ENCODE measurements at places on chromosomes 11 and 22. TPM values are rescaled to one million over a fixed set of nuclear protein-coding genes. Genes with fewer than 3 reads are reported as not detected.

The RBM14 gene
- 464 TPM for total RNA-seq

The RNH1 gene
- 98.6 TPM for total RNA-seq

- H3K4me1 ChIP-seq: peaks cover 17% of the 10 kb centered on the region
- H3K27ac ChIP-seq: no peak overlapping the region
- H3K36me3 ChIP-seq: no peaks in the 10 kb centered on the region
- peak overlapping the region; percentile 71 for H3K4me3 ChIP-seq
- DNase-seq: peak; percentile 13
Observed at GRCh38 chr11:76209375-76209972, 3.2 kb upstream of the WNT11 start.

The DDI1 gene
- not detected for total RNA-seq

GRCh38 chr11:8368194-8368593, 104.5 kb upstream of the LMO1 start:
- DNase-seq: no peak
- no peaks in the 10 kb centered on the region for H3K36me3 ChIP-seq
- H3K4me1 ChIP-seq: no peaks in the 10 kb centered on the region
- H3K4me3 ChIP-seq: no peak overlapping the region
- no peaks in the 10 kb centered on the region for H3K27me3 ChIP-seq

GRCh38 chr11:92455210-92455790, 230.7 kb downstream of the FAT3 start:
- H3K27me3 ChIP-seq: no peaks in the 10 kb centered on the region
- no peak overlapping the region for H3K27ac ChIP-seq
- H3K36me3 ChIP-seq: no peaks in the 10 kb centered on the region
- H3K4me3 ChIP-seq: no peak overlapping the region
- no peaks in the 10 kb centered on the region for H3K4me1 ChIP-seq
- DNase-seq: no peak

DNA sequence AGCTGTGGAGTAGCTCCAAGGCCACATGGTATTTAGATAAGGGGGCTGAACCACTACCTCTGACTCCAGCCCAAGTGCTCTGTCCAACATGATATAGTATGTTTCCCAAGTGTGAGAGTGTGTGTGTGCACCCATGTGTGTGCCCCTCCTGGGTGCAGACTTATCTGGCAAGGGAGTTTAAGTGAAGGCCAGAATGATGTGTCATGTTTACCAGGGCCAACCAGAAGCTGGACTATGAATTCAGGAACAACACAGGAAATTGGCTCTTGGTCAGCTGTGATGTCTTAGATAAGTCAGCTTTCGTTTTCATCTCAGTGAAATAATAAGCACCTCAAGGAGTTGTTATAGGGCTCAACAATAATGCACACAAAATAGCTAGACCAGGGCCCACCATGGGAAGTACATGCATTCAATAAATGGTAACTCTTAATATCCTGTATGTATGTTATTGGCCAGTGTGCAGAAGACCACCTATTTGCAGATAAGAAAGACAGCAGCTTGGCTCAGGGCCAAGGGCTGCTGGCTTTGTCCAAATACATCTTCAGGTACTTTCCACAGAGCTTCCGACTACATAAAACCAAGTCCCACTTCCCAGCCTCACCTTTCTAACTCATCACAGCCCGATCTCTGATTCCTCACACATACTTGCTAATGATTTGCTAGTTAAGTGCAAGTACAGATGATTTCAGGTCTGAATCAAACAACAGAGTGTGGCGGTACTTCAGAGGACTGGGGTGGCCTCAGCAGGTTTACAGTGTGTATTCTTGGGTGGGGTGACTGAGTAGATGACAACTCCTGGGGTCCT, 120.9 kb downstream of the ME3 start:
- no peaks in the 10 kb centered on the region for H3K27me3 ChIP-seq
- no peak overlapping the region for H3K27ac ChIP-seq
- DNase-seq: no peak
- no peak overlapping the region for H3K4me3 ChIP-seq
- no peaks in the 10 kb centered on the region for H3K36me3 ChIP-seq
- H3K4me1 ChIP-seq: no peaks in the 10 kb centered on the region

GRCh38 chr11:59918987-59919589, 19.1 kb upstream of the OOSP1 start:
- no peak overlapping the region for H3K27ac ChIP-seq
- H3K4me1 ChIP-seq: no peaks in the 10 kb centered on the region
- DNase-seq: no peak
- H3K27me3 ChIP-seq: no peaks in the 10 kb centered on the region
- no peaks in the 10 kb centered on the region for H3K36me3 ChIP-seq

The HSPB2 gene
- total RNA-seq: not detected

GRCh38 chr11:111696556-111696955, 69.6 kb downstream of the PPP2R1B start:
- no peaks in the 10 kb centered on the region for H3K36me3 ChIP-seq
- H3K27ac ChIP-seq: no peak overlapping the region

The SCUBE1 gene
- 0.11 TPM for total RNA-seq

DNA sequence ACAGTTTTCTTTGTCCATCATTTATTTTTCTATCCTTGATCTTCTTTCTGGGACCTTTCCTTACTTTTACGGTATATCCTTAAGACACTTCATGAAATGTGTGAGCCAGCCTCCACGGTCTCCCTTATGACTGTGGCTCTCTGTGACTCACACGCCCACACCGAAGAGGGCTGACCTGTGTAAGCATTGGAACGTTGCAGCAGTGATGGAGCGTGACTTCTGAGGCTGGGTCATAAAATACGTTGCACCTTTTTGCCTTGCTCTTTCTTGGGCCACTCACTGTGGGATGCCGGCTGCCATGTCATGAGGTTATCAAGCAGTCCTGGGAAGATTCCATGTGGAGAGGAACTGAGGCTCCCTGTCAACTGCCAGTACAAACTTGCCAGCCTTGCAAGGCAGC, 96.3 kb upstream of the RAB1B start:
- no peaks in the 10 kb centered on the region for H3K4me1 ChIP-seq
- DNase-seq: no peak
- no peak overlapping the region for H3K4me3 ChIP-seq

The OR52I1 gene
- not detected for total RNA-seq

GRCh38 chr22:36830601-36831000, 13.8 kb upstream of the PVALB start:
- no peak overlapping the region for H3K27ac ChIP-seq
- no peak overlapping the region for H3K4me3 ChIP-seq
- H3K36me3 ChIP-seq: no peaks in the 10 kb centered on the region
- H3K27me3 ChIP-seq: no peaks in the 10 kb centered on the region

DNA sequence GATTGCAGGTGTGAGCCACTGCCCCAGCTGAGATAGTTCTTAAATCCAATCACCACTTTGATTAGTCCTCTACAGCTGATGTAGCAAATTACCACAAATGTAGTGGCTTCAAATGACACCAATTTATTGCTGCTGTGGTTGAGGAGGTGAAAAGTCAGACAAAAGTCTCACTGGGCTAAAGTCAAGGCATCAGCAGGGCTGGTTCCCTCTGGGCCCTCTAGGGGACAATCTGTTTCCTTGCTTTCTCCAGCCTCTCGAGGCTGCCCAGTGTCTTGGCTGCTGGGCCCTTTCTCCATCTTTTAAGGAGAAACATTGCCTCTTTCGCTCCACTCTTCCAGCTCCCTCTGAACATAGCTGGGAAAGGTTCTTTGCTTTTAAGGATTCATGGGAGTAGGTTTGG, 50.5 kb upstream of the SHANK2 start:
- no peaks in the 10 kb centered on the region for H3K36me3 ChIP-seq
- no peak overlapping the region for H3K27ac ChIP-seq
- no peak overlapping the region for H3K4me3 ChIP-seq
- no peaks in the 10 kb centered on the region for H3K27me3 ChIP-seq
- no peak for DNase-seq
- no peaks in the 10 kb centered on the region for H3K4me1 ChIP-seq

The P2RX6 gene
- 1.7 TPM for total RNA-seq

The RAB3IL1 gene
- total RNA-seq: 1.9 TPM

The TRIM49 gene
- not detected for total RNA-seq

DNA sequence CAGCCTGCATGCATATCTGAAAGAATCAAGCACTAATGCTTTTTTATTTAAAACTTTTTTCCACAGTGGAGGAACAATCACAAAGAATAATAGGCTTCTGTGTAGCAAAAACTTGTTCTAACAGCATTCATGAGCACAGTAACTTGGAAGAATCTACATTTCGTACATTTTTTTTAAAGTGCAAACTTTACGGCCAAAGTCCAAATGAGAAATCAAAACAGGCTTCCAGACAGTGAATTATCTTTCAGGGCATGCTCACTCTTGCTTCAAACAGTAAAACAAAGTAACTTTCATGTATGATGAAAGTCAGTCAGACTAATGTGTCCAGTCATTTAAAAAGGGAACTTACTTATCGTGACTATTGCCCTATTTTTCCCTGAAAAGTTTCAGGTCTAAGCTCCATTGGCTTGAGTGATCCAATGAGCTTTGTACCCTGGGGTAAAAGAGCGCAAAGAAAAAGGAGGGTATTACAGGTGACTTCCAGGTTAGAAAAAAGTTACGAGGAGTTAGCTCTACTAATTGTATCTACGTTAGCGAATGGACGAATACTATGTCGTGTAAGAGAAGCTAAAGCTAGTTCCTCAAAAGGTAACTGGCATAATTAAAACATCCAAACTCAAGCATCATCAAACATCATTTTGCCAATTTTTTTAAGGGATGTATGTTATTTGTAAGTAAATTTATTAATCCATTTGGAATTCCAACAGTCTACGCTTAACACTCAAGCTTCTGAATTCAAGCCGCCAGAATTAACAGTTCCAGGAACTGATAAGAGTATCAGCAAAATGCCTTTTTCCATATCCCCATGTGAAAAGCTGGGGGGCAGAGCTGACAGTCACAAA, 1.7 kb downstream of the PICALM start:
- no peaks in the 10 kb centered on the region for H3K36me3 ChIP-seq
- H3K4me3 ChIP-seq: peak overlapping the region; percentile 82

- H3K27me3 ChIP-seq: no peaks in the 10 kb centered on the region
- H3K4me3 ChIP-seq: no peak overlapping the region
- no peaks in the 10 kb centered on the region for H3K4me1 ChIP-seq
- no peak for DNase-seq
Observed at GRCh38 chr22:30882184-30882717, 86.3 kb downstream of the MORC2 start.

GRCh38 chr22:17131686-17132085, 10.5 kb upstream of the TMEM121B start:
- H3K36me3 ChIP-seq: no peaks in the 10 kb centered on the region
- no peak overlapping the region for H3K4me3 ChIP-seq
- no peak for DNase-seq
- no peaks in the 10 kb centered on the region for H3K4me1 ChIP-seq

DNA sequence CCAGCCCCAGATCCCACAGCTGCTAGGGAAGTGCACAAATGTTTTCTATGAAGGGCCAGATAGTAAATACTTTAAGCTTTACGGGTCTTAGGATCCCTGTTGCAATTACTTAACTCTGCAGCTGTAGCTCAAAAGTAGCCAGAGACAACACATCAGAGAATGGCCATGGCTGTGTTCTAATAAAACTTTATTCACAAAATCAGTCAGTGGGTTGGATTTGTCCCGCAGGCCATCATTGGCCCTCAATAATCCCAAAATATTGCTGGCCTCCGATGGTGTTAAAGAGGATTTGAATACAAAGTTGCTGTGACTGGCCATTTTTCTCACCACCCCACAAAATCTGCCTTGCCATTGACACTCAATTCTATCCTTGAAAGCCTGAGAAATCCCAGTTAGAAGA, 49.6 kb downstream of the ISX start:
- no peak overlapping the region for H3K27ac ChIP-seq
- H3K27me3 ChIP-seq: no peaks in the 10 kb centered on the region
- no peaks in the 10 kb centered on the region for H3K4me1 ChIP-seq
- no peak overlapping the region for H3K4me3 ChIP-seq
- H3K36me3 ChIP-seq: no peaks in the 10 kb centered on the region

DNA sequence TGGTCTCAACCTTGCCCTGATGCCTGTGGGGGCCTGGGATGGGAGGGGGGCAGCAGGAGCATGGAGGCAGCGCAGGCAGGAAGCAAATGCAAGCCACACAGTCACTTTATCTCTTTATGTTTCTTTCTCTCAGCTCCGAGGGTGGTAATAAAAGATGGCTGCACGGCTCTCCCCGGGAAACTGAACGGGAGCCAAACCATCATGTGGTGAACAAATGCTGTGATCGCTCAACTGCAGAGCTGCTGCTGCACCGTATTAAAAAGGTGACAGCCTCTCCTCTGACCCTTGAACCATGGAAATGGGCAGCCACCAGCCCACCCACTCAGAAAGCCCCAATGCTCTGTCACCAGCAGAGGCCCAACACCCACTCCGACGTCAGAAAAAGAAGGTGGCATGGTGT, 110.0 kb downstream of the TIMP3 start:
- no peak overlapping the region for H3K4me3 ChIP-seq
- no peaks in the 10 kb centered on the region for H3K27me3 ChIP-seq
- no peaks in the 10 kb centered on the region for H3K4me1 ChIP-seq

DNA sequence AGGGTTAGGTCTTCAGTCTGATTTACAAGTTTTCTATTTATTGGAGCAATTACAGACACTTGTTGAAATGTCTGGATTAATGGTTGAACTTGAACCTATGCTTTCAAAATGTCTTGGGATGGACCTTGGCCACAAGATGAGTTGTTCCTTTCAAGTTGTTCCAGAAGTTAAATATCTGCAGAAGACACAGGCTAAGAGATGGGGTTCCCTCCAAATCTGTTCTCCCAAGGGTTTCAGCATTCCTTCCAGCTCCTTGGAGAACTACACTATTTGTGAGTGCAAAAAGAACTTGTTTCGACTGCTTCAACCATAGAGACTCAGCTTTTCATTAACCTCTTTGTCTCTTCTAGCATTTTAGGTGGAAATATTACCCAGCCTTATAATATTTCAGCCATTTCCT, 189.0 kb upstream of the BLID start:
- H3K27me3 ChIP-seq: no peaks in the 10 kb centered on the region
- no peaks in the 10 kb centered on the region for H3K36me3 ChIP-seq
- no peak overlapping the region for H3K27ac ChIP-seq
- DNase-seq: no peak

DNA sequence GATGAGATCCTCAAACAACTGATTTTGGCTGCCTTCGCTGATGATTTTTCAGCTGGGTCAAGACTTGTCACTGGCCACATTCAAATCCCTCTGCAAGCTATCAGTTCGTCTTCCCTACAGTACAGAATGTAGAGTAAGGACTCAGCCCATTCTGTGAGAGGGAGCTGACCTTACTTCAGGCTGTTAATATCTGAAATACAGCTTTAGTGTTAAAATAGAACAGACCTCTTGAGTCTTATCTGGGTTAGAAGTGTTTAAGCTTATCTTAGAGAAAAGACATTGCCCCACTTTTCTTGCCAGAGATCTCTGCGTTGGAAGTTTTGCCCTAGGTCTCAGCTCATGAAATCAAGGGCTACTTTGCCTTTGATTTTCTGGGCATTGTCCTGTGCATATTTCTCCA, 383.4 kb upstream of the LARGE1 start:
- H3K4me3 ChIP-seq: no peak overlapping the region
- H3K27me3 ChIP-seq: no peaks in the 10 kb centered on the region
- no peaks in the 10 kb centered on the region for H3K36me3 ChIP-seq
- no peak overlapping the region for H3K27ac ChIP-seq
